ENCODE measurements at places on chromosomes 5 and 9.
A peak's percentile ranks its signal among the peaks of the same experiment; 100 is the strongest.

DNA sequence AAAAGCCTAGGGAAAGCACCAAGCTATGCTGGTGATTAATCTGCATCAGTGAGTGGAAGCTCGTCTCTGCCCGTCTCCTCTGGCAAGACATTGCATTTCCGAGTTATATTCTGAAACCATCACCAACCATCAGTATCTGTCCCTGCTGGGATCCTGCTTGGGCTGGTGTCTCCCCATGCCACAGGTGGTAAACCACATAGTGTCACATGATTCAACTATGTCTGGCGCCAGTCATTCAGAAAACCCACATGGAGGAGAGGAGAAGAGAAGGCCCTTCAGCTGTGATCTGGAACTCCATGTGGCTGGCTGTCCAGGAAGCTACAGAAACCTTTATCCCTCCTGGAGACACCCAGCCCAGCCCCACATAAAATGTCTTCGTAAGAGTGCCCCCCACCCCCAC lies 4.8 kb downstream of the IL9 start:
- DNase-seq: no peak

GRCh38 chr9:97808415-97808814 lies 44.6 kb upstream of the FOXE1 start:
- DNase-seq: peak; percentile 40

DNA sequence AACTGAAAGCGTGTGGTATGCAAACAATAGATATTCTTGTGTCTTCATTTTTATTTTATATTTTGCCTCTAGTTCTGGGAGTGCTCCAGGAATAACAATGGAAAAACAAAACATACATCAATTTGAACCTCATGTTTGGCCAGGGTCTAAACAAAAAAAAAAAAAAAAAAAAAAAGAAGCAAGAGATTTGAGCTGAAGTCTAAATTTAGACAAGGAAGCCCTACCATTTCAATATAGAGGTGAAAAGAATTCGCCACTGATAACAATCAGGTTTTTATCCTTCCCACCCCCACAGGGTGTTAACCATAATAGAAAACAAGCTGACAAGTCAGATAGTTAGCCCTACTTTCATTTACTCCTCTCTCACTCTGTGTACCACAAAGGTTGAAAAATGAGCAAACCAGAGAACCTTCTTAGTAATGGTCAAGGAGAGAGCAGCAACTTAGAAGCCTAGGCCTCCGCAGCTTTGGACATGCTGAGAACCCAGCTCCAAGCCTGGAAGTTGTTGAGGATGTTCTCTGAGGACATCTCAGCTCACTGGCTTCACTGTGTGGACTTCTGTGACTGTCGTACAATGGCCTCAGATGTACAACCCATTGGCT lies 118.2 kb upstream of the HMHB1 start:
- DNase-seq: no peak

DNA sequence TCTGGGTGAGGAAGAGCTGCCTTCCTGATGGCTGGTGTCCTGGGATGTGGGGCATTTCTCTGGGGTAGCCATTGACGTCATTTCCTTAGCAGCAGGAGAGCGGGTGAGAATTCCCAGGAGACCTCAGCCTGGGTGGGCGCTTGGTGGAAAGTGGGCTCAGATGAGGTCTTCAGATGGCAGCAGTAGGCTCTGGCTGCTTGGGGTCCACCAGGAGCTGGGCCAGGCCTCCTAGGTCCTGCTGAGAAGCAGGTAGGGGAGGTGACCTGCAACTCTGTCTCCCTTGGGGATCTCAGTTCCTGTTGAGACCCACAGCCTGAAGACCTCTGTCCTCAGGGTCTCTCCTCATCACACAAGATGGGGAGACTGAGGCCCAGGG lies 31.5 kb downstream of the FAM163B start:
- no peak for DNase-seq

DNA sequence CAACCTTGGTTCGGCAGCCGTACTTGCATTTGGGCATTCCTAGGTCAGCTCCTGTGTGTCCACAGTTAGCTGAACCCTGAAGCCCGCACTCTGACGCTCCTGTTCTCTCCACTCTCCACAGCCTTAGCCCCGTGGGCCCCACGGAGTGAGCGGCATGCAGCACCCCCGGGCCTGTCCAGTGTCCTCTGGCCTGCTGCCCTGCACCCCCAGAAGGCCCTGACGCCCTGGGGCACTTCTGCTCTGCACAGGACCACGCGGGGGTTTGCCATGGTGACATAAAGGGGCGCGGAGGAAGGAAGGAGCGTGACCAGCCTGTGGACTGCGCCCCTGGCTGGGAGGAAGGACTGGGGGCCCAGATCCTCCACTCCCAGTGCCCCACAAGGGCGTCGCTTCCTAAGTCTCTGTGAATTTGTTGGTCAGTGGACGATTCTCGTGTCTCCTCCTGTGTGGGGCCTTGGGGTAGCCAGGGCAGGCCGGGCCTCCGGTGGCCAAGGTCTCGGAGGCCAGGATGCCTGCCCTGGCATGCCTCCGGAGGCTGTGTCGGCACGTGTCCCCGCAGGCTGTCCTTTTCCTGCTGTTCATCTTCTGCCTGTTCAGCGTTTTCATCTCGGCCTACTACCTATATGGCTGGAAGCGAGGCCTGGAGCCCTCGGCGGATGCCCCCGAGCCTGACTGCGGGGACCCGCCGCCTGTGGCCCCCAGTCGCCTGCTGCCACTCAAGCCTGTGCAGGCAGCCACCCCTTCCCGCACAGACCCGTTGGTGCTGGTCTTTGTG lies 13.0 kb downstream of the NDST1 start:
- no peak for DNase-seq

GRCh38 chr9:37997636-37998374 lies 71.2 kb downstream of the SHB start:
- peak; percentile 51 for DNase-seq

GRCh38 chr9:110604171-110604601 lies 24.6 kb upstream of the SVEP1 start:
- no peak for DNase-seq

- DNase-seq: no peak
Observed at GRCh38 chr5:37847978-37848425, 8.2 kb upstream of the GDNF start.

- DNase-seq: no peak
Observed at GRCh38 chr5:22354956-22355355, 498.2 kb downstream of the CDH12 start.

- DNase-seq: no peak
Observed at GRCh38 chr9:94696545-94696944, 30.0 kb upstream of the AOPEP start.

- no peak for DNase-seq
Observed at GRCh38 chr5:58793888-58794657, 211.2 kb downstream of the RAB3C start.

GRCh38 chr9:95004411-95005277 lies 278.1 kb downstream of the AOPEP start:
- peak; percentile 68 for DNase-seq

DNA sequence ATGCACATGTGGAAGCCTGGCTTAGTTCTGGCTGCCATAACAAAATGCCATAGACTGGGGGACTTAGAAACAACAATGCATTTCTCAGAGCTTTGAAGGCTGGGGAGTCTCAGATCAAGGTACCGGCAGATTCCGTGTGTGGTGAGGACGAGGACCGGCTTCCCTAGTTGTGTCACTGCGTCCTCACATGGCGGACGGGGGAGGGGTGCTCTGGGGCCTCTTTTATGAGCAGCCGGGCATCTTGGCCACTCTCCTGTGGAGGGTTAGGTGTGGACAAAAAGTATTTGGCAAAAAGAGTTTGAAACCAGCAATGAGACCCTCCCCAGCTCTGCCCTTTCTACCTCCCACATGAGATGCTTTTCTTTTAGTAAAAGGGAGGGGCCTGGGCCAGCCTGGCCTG lies 118.5 kb upstream of the LPCAT1 start:
- DNase-seq: no peak

DNA sequence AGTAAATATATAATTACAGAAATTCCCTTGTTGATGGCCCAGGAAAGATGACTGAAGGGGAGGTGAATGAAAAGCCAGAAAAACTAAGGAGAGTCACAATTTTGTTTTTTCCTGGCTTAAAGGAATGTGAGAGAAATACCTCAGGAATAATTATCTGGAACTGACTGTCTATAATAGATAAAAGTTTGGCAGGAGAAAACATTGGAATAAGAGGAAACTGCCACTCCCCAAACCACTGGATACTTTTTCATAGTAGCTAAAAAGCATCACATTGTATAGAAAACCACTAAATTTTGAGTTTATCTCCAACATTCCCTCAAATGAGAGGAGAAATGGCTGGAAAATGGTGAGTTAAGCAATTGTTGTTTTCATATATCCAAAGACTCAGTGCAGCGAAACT lies 326.0 kb downstream of the NPR3 start:
- no peak for DNase-seq

DNA sequence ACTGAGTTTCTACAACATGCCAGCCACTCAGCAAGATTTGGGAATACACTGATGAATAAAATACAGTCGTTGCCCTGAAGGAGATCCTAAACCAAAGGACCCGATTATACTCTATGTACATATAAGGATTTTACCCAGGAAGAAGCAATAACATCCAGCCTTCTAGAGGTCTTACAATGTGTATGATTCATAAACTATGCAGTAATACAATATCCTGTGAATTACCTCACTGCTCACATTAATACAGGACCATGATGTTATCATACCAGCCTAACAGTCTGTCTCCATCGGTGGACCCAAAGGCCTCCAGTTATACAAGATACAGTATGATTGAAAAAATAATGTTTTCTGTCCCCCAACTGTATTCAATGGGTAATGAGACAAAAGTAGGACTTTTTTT lies 310.5 kb upstream of the TRPM3 start:
- DNase-seq: no peak
